ENCODE measurements at places on chromosomes 1 and 21.

GRCh38 chr1:29392486-29393450 is 156.4 kb downstream of the PTPRU start:
- no peak for DNase-seq

- no peak for DNase-seq
These were observed 25.0 kb upstream of the AGBL4 start for GRCh38 chr1:50048791-50049190.

- no peak for DNase-seq
These were observed 128.4 kb upstream of the NGF start for GRCh38 chr1:115466433-115466832.

DNA sequence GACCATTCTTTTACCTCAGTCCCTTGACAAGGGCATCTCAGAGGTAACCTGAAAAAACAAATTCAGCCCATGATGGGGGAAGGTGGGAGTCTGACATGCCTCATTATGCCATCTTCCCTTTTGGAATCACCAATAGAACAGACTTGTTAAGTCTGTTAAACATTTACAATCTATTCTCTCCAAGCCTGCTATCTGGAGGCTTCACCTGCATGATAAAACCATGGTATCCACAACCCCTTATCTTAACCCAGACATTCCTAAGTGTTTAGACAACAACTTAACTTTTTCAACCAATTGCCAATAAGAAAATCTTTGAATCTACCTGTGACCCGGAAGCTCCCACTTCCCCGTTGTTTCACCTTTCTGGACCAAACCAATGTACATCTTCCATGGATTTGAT is 233.0 kb upstream of the CACYBP start:
- no peak for DNase-seq

GRCh38 chr1:234837713-234838112 is 227.7 kb upstream of the IRF2BP2 start:
- DNase-seq, result no peak

DNA sequence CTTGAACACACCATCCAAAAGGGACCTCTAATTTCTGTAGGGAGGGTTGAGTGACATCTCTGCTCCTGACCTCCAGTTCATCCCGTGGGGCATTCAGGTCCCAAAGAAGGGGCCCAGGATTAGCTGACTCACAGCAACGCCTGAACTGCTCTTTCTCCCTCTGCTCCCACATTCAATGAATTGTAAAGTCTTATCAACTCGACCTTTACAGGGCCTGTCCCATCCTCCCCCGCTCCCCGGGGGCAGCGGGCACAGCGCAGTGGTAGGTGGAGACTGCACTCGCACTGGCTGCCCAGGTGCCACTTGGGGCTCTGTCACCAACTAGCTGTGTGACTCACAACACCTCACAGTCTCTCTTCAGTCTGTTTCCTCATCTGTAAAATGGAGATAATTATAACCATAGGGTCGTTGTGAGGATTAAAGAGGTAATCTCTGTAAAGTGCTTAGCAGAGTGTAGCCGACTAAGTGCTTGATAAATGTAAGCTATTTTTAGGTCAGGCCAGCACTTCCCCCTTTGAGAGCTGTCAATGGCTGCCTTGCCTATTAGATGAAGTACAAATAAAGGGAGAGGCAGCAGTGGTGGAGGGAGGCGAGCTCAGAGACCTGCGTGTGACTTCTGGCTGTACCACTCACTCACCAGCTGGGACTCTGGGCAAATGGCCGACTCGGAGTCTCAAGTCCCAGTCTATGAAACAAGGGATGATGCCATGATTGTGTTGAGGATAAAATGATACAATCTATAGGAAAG is 637 bp upstream of the MYBPHL start:
- DNase-seq, result no peak

DNA sequence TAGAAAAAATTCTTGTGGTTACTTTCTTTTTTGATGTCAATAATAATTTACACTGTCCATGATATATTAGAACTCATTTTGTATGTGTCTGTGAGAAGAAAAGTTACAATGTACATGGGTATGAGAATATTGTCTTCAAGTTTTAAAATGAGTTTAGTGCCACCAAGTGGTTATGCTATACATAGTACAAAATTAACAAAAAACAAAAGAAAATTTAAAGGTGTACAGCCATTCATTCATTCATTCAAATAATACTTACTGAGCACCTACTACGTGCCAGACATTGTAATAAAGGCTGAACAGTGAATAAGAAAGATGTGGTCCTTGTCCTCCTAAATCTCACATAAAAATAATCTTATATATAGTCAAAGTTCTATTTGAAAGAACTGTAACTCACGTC is 27.7 kb downstream of the UCHL5 start:
- no peak for DNase-seq

GRCh38 chr1:53043271-53043670 is 18.7 kb upstream of the PODN start:
- DNase-seq, result no peak

DNA sequence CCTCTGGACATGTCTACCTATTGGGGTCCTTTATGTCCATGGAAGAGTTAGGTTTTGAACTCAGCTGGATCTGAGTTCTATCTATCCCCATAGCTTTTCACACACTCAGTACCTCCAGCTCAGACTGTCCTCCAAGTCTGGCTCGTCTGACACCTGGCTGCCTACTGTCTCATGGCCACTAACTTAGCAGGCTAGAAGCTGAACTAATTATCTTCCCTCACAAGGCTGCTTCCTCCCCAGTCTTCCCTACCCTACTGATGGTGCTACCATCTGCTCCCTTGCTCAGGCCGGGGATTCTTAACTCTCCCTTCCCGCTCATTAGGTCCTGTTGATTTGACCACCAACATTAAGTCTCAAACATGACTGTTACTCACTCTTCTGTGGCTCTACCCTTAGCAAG is 13.4 kb downstream of the VANGL2 start:
- DNase-seq, result no peak

DNA sequence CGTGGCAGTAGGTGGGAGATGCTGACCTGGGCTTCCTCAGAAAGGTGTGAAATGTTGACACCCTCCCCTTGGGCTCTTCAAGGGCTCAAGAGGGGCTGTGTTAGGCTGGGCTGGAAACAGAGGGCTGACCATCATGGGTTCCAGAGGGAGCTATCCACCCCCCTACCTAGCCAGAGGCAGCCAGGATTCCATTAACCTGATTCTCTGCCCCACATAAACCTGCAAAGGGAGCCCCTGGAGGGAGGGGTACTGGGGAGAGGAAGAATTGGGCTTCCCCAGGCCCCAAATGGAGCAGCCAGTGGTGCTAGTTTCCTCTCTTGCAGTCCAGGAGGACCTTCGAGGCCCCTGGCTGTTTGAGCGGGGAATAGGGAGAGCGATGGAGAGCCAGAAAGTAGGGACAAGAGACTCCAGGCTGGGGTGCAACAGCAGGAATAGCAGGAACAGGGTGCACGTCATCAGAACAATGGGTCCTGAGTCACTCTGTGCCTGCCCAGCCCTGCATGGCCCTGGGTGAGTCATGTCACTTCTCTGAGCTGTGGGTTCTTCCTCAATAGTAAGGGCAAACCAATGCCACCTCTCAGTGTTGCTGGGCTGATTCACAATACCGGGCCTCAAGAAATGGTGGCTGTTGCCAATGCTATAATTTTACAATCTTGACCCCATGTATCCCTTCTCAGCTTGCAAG is 121.2 kb downstream of the EPHB2 start:
- no peak for DNase-seq

DNA sequence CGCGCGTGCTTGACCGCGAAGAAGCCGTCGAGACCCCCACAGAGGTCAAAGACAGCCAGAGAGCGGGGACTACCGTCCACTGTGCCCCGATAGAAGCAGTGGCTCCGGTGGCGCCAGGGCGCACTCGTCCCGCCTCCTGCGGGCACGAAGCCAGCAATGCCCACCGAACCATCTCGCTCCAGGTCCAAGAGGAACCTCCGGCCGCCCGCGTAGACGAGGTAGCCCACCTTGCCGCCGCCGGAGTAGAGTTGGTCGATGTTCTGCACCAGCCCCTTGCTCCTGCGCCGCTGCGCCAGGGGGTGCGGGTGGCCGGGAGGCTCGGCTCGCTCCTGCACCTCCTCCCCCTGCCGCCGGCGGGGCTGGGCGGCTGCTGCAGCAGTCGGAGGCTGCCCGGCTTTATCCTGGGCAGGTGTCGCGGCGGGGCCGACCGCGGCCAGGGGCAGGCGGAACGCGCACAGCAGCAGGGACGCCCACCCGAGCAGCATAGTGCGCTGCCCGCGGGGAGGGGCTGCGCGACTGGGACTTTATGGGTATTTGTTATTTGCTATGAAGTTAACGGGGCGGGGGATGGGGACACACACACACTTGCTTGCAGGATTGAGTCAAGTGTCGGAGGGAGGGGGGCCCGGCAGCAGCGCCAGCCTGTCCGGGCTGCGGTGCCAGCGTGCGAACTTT is 844 bp downstream of the ADAMTS5 start:
- no peak for DNase-seq

- no peak for DNase-seq
These were observed 367.1 kb upstream of the ESRRG start for GRCh38 chr1:217090060-217090911.

DNA sequence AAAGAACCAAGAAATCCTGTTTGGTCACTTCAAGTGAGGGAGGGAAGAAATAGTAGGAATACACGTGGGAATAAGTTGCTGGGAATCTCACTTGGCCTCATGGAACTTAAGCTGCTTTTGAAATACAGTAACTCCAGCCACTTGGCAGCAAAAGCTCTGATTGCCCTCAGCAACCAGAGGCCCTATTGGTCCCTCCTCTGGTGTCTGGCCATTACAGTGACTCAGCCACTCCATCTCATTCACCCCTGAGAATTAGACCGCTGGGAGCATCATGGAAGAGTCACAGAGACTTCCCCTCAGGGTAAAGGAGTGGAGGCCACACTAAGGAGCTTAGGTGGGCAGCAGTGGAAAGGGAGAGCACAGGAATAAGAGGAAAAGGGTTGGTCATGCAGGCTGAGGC is 99.6 kb downstream of the ELAVL4 start:
- no peak for DNase-seq

GRCh38 chr1:171636141-171636540 is 14.1 kb downstream of the MYOCOS start:
- DNase-seq, result no peak

GRCh38 chr1:227758366-227758765 is 23.1 kb downstream of the SNAP47 start:
- DNase-seq, result no peak

DNA sequence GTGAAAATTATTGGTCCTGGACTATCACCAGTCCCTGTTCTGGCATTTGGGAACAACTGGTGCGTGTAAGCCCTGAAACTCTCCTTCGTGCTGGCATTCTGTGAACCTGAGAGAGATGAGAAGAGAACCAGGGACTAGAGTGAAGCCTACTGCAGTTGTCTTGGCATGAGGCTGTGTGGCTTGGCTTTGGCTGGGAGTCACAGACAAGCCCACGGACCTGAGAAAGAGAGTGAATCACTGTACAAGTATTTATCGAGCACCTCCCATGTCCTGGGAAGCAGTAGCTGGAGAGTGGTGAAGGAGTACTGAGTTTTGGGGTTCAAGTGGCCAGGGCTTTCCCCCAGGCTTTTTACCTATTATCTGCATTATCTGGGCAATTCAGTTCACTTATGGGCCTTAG is 63.3 kb downstream of the FGGY start:
- DNase-seq, result no peak

GRCh38 chr1:166924823-166925541 is 48.9 kb upstream of the TADA1 start:
- DNase-seq, result no peak

GRCh38 chr1:248737457-248737856 is 18.1 kb downstream of the LYPD8 start:
- no peak for DNase-seq

- no peak for DNase-seq
These were observed 6.8 kb upstream of the AKR1A1 start for GRCh38 chr1:45543581-45544417.

DNA sequence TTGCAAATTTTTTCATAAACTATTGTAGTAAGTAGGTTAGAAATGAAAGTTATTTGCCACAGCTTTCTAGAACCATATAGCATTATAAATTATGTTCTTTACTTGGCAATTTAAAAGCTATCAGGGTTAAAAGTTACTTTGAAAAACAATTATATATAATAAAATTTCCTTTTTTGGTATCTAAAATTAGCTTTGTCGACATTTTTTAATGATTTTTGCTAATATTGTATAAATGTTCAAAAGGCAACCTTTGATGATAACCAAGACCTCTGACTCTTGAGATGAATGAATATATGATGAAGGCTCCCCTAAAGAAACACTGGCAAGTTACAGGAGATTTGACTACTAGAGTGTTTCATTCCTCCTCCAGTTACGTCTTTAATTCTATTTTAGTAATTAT is 121.2 kb downstream of the CDC42BPA start:
- no peak for DNase-seq

DNA sequence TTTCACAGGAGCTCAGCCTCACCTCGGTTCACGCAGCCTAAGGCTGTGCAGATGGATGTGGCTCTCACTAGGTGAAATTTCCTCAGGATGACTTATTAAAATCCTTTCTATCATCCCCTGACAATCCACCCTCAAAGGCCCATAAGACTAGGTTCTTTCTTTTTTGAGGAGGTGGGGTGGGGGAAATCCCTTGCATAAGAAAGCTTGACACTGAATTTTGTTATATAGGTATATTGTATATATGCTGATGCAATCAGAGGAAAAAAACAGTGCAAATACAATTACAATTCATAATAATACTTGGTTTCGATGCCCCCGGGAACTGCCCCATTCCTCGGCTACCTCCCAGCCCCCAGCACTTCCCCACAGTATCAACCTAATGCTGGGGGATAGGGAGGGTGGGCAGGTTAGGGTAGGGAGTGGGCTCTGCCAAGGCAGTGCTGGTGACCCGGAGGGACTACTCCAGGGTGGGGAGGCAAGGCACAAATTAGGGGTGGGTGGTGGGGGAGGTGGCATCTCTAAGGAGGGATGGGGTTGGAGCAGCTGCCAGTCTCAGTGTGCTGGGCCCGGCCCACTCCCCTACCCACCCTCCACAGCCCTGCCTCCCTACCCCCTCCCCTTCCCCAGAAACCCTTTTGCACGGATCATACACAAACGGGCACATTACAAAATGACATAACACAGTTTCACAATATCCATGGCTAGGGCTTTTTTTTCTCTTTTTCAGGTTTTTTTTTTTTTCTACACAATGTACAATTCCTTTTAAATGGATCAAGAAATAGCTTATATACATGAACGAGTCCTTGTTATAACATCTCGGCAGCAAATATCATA is 30.9 kb downstream of the SLC27A3 start:
- DNase-seq, result no peak

DNA sequence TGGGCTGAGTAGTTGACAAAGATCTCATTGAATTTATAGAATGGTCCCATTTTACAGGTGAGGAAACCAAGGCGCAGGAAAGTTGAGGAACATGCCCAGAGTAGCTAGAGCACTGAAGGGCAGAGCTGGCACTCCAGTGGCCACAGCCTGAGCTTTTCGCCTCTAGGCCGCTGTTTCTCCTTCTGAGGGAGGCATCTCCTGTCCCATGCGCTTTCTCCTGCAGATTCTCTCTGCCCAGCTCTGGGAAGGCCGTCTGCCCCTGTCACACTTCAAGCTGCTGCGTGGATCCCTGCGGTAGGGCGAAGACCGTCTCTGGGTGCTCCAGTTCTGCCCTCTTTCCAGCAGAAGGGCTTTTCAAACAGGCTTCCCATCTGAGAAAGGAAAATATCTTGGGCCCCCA is 159.9 kb downstream of the ACTL8 start:
- DNase-seq, result no peak

All from cerebellar nuclear complex (tissue), 1 donor.